ENCODE measurements at places on chromosomes 4 and X.

DNA sequence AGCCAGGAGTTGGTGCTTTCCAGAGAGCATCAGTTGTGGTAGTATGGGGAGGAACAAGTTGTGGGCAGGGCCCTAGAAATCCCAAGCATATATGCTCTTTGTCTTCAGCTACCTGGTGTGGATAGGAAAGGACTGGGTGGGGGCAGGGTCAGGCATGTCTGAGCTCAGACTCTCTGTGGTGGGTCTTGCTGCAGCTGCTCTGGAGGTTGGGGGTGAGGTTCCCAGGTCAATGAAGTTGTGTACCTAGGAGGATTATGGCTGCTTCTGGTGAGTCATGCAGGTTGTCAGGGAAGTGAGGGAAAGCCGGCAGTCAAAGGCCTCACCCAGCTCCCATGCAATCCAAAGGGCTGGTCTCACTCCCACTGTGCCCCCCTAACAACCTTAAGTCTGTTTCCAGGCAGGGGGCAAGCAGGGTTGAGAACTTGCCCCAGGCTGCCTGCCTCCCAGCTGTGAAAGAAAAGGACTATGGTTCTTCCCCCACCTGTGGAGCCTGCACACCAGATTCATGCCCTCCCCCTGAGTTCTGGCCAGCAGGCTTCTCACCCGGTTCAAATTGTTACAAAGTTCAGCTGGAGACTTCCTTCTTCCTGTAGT lies 30.4 kb upstream of the QRFPR start:
- no peak for DNase-seq

GRCh38 chr4:118836301-118837120 lies 585 bp upstream of the SEC24D start:
- DNase-seq: peak; percentile 30

- no peak for DNase-seq
These were observed 85.1 kb upstream of the ADAD1 start for GRCh38 chr4:122293374-122294365.

- DNase-seq: no peak
These were observed 17.9 kb upstream of the HPGD start for GRCh38 chr4:174540175-174540574.

- no peak for DNase-seq
These were observed 70.7 kb downstream of the ANKRD50 start for GRCh38 chr4:124641715-124642381.

- no peak for DNase-seq
These were observed 12.4 kb upstream of the RGS12 start for GRCh38 chr4:3280466-3280865.

DNA sequence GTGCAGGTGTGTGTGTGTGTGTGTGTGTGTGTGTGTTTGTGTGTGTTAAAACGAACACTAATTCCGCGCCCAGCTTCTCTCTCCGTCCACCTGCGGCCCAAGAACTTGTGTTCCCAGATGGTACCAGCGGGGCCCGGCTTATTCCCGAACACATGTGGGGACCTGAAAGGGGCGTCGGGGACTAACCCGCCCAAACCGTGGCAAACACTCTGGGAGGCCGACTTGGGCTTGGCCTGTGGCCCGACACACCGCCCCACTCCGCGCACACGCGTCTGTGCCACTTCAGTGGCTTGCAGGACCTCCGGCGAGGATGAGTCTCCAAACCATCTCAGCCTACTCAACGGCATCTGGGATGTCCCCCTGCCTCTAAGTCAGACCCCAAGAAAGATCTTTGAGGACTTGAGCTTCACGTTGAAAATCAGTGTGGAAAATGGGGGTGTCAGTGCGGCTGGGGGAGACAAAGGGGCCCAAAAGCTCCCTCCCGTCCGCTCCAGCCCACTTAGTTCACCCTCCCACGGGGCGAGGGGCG lies 790 bp upstream of the HHIP start:
- DNase-seq: no peak

- peak; percentile 8 for DNase-seq
These were observed 413 bp downstream of the PDK3 start for GRCh38 chrX:24465532-24465865.

GRCh38 chr4:98716796-98717195 lies 58.4 kb upstream of the TSPAN5 start:
- DNase-seq: no peak

DNA sequence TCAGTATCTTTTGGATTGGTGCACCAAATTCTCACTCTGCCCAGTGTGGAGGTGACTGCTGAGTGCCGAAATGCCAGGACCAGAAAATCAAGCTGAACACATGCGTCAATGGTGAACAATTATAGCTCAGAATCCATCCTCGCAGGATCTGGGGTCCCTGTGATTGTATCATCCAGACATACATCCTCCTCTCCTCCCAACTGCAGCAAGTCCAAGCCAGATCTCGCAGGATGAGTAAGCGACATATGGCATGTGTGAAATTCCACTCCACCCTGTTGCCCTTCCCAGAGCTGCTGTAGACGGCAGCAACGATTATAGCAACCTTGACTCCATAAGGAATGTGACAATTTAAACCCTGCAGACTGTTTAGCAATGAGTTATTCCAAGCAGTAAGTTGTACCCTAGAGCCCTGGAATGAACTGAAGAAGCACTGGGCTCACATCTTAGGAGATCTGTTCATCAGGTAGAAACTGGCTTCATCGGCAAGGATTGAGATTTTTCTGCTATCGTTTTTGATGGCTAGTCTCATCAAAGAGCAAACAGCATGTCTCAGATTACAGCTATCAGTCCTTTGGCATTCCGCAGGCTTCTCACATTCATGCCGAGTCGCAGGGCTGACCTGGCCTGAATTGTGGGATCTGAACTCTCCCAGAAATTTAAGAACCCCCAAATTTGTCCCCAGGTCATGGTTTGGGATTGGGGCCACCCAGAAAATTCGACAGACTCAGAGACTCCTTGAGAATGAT lies 35.5 kb upstream of the SORBS2 start:
- DNase-seq: no peak

GRCh38 chrX:53093748-53094581 lies at the start of gene KANTR:
TSS of gene KANTR (plus strand) at chrX:53094142. CDS start at chrX:53124273, 30,131 bp downstream.
- DNase-seq: peak; percentile 50

DNA sequence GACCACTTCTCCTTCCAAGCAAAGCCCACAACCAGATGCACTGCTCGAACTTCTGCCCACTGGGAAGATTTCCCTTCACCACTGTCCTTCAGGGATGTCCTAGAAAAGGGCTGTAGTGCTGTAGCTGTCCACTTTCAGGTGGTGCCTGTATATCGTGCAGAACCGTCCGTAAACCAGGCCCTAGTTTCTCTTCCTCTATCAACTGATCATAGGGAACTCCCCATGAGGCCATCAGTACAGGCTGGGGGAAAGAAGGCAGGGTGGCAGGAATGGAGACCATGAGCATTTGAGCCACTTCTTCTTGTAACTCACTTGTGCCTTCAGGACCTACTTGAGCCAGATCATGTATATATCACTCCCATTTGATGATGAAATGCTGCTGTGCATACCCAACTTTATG lies 57.3 kb upstream of the FAM9B start:
- DNase-seq: no peak

DNA sequence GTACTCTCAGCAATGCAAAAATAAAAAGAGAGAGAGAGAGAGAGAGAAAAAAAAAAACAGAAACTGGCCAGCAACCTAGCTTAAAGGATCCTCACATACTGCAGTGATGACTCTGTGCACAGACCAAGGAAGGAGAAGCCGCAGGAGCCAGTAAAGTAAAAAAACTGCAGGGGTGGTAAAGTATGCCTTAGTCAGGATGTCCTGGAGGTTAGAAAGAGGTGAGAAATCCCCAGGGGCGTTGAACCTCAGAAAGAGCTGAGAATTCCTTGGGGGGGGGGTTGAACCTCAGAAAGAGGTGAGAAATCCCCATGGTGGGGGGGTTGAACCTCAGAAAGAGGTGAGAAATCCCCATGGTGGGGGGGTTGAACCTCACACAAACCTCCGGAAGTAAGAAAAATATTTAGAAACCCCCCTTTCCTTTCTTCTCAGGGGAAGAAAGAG lies 48.0 kb downstream of the MAGEA9 start:
- peak; percentile 32 for DNase-seq

DNA sequence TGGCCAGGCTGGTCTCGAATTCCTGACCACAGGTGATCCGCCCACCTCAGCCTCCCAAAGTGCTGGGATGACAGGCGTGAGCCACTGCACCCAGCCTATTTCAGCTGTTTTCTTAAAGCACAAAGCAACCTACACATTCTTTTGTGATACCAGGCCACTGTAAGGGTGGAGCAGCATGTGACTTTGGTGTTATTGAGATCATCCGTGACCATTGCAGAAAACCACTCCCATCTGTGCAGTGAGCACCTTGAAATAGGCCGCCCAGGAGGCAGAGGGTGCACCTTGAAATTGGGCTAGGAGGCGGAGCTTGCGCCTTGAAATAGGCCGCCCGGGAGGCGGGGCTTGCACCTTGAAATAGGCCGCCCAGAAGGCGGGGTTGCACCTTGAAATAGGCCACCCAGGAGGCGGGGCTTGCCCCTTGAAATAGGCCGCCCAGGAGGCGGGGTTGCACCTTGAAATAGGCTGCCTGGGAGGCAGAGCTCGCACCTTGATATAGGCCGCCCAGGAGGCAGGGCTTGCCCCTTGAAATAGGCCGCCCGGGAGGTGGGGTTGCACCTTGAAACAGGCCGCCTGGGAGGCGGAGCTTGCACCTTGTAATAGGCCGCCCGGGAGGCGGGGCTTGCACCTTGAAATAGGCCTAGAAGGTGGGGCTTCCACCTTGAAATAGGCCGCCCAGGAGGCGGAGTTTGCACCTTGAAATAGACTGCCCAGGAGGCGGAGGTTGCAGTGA lies 9.0 kb upstream of the SLC25A6 start:
- DNase-seq: no peak

DNA sequence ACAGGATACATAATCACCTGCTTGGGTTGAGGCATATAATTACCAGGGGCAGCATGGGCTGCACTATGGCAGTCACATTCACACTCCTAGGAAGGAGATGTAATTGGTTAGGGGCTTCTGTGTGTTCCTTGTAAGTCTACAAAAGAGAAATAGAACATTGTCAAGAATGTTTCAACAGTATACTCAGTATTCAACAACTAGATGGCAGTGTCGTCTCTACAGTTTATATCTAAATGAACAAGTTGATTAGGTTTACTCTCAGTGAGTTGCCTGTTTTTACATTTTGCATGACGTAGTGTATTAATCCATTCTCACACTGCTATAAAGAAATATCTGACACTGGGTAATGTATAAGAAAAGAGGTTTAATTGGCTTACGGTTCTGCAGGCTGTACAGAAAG lies 50.5 kb upstream of the RAB33B start:
- no peak for DNase-seq

- DNase-seq: no peak
These were observed 10.9 kb upstream of the PGM2 start for GRCh38 chr4:37815591-37815990.

- no peak for DNase-seq
These were observed 269.2 kb downstream of the HNRNPD start for GRCh38 chr4:82104578-82104977.

DNA sequence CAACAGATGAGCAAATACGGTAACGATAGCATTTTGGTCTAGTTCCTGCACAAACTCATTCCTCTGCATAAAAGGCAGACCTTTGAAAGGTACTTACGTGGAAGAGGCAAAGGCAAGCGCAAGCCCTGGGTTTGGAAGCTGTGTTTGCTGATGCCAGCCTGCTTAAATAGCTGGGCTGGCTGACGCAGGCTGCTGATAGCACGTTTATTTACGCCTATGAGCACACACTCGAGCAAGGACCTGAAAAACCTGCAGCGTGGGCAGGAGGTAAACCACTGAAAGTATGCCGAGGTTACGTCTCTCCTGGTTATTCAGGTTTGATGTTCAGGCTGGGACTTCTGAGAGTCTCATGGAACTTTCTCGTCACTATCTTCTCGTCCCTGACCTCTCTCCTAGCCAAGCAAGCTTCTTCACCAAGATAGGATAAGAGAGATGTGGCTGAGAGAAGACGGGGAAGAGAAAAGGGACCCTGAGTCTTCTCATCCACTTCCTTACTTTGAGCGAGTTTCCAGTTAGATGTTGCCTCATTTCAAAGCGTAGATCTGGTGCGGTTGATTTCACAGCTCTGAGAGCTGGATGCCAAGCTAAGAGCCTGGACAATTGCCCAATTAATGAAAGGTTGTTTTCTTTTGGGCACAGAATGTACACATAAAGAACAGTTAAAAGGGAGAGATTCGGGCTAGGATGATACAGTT lies at the start of gene HOPX:
TSS of gene HOPX (minus strand) at position 139 of the 695 bp plus-strand sequence. CDS start 23,480 bp downstream, outside the sequence.
- peak; percentile 30 for DNase-seq

GRCh38 chrX:56530011-56530410 lies 33.4 kb upstream of the UBQLN2 start:
- no peak for DNase-seq

DNA sequence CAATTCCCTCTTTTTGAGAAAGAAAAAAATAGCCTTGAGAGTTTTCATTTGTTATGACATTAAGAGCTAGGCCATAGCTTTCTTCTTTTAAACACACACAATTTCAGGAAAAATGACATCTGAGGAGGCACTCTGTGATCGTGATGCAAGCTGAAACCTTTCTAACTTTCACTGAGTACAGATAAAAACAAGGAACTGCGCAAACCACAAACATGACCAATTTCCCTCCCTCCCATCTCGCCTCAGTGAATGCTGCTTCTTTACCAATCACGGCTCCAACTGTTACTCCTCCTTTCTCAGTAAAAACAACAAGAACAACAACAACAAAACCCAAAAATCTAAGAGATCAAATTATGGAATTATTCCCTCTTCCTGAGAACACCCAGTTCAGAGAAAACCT lies 626.8 kb downstream of the TLL1 start:
- no peak for DNase-seq

DNA sequence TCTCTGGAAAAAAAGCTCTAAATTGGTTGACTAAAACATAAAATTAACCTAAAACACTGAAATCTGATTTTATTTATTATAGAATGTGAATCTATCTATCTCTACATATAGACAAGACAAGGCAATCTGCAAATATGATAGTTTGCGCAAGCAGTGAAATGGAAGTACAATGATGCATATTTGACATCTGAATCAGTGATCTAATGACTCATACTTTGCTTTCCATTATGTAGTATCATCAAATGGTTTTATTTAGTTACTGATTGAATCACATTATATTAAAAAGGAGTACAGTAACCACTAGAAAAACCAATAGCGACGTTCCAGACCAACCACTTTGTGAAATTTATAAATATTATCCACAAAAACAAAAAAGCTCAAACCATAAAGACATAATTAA lies 1969.3 kb downstream of the PCDH7 start:
- no peak for DNase-seq

- DNase-seq: no peak
These were observed 167.4 kb downstream of the GABRB1 start for GRCh38 chr4:47198791-47199190.

DNA sequence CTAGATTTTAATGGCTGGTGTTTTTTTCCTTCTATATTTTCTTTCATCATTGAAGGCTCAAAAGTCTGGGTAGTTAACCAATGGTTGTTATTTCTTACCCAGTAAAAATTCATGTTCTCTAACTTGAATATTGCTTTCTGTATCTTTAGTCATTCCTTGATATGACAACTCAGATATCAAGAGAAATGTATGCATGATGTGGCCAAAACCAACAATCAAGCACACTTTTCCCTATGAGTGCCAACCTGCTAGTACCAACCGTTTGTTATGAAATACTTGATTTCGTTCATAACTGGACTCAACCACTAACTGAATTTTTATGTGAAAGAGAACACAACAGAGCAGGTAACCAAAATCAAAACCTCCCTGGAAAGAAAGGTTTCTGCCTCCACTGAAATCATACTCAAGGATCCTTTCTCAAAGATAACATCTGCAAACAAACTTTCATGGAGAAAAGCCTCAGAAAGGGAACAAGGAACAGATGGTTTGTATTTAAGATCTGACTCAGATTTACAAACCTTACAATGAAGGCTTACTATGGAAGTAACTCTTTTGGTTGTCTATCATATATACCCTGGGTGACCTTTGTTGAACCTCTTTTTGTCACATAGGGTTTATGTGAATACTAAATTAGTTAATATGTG lies 8.3 kb upstream of the VEGFC start:
- no peak for DNase-seq

Data from T-helper 1 cell (primary cell).